Stimulated activated CD8-positive, alpha-beta memory T cell treated with anti-CD3 and anti-CD28 coated beads, Interleukin-4, amount 100 ng/mL, for 1 hour (primary cell): ENCODE measurements at places on chromosomes 7 and 10.

GRCh38 chr10:44891721-44892120, 19.4 kb upstream of the TMEM72 start:
- no peak for DNase-seq

DNA sequence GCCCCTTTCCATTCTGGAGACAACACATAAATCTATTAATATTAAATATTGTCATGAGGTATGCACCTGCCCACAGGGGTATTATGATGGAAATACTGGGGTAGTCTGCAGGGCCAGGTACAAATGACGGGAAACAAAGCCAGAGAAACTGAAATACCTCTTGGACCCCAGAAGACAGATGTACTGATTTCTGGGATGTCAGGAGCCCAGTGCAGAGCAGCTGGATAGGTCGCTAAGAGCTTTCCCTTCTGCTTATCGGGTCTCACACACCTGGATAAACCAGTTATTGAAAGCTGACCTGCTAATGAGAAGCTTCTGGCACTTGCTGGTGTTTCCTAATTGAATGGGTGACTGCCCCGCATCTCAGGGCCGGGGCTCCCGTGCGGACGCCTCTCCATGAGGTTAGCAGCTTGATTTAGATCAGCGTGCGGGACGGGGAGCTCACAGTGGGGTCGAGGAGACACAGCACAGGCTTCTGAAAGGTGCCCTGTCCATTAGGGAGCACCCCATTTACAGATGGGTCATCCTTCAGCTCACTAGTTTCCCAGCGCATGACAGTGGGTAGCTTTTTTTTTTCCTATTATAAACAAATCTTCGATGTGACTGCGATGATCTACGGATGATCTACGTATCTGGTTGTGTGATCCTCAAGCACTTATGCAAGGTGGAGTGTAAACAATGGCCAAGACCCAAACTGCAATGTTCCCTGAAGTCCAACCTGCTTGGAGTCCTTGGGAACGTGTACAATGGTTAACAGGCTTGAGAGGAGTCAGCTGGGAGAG, 1.5 kb upstream of the INSIG1 start:
- DNase-seq: no peak

- no peak for DNase-seq
Observed at GRCh38 chr10:99766302-99766681, 16.1 kb upstream of the ABCC2 start.

DNA sequence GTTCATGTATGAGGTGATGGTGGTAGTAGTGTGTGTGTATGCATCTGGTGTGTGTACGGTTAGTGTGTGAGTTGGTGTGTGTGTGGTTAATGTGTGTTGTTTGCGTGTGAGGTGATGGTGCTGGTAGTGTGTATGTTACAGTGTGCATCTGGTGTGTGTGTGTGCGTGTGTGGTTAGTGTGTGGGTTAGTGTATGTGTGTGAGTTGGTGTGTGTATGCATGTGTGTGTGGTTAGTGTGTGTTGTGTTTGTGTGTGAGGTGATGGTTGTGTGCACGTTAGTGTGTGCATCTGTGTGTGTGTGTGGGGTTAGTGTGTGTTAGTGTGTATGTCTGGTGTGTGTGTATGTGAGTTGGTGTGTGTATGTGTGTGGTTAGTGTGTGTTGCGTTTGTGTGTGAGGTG, 153.0 kb downstream of the ACTR3B start:
- no peak for DNase-seq

DNA sequence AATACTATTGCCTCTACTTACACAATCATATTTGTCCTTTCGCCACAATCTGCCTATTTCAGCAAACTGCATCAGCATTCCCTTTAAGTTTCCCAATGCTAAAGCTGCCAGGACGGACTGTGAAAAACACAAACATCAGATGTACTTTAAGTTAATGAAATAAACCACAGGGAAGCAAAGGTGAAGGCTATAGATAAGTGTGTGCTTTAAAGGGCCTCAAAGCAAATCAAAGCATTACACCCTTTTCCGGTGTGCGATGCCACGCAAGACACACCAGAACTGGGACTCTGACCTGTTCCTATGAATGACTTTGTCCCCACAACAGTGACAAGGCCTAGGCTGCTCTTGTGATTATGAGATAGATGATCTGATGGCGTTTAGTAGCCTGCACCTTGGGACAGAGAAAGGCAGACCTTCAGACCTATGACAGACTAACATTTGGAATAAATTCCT, 23.4 kb downstream of the SLC26A3 start:
- no peak for DNase-seq

- no peak for DNase-seq
Observed at GRCh38 chr10:103816431-103816830, 38.9 kb downstream of the SH3PXD2A start.
